ENCODE measurements at places on chromosomes 3 and 15.
A peak's percentile ranks its signal among the peaks of the same experiment; 100 is the strongest.

DNA sequence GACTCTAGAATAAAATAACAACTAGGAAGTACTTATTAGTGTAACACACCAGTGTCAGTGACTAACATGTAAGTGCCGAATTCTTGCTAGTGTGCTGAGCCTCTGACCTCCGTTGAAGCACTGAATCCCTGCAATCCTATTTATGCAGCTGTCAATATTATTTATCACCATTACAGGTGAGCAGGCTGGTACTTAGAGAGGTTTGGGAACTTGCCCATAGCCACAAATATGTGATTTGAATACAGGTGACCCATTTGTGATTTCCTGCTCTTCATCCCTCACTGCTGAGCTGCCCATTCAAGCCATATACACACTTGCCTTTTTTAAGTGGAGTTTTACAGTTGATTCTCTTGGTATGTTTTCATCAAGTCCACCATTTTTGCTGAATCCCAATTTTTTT lies 12.2 kb downstream of the EIF4E3 start:
- DNase-seq, result no peak

DNA sequence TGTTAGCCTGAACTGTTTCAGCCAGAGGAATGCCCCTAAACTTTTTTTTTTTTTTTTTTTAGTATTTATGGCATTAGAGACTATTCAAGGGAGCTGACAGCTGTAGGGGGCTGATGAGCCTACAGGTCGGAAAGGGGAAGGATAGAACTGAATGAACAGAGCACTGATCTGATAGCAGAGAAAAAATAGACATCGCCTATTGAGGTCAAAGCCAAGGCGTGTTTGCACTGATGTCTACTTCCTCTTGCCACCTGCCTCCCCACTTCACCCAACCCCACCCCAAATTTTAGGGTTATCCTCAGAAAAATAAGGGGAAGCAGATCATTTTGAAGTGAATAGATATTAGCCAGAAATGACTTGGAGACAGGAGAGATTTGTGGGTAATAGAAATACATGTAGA lies 3.0 kb upstream of the ZMAT3 start:
- DNase-seq, result no peak

- DNase-seq, result no peak
Measured at GRCh38 chr3:134597390-134597970, 53.3 kb downstream of the KY start.

DNA sequence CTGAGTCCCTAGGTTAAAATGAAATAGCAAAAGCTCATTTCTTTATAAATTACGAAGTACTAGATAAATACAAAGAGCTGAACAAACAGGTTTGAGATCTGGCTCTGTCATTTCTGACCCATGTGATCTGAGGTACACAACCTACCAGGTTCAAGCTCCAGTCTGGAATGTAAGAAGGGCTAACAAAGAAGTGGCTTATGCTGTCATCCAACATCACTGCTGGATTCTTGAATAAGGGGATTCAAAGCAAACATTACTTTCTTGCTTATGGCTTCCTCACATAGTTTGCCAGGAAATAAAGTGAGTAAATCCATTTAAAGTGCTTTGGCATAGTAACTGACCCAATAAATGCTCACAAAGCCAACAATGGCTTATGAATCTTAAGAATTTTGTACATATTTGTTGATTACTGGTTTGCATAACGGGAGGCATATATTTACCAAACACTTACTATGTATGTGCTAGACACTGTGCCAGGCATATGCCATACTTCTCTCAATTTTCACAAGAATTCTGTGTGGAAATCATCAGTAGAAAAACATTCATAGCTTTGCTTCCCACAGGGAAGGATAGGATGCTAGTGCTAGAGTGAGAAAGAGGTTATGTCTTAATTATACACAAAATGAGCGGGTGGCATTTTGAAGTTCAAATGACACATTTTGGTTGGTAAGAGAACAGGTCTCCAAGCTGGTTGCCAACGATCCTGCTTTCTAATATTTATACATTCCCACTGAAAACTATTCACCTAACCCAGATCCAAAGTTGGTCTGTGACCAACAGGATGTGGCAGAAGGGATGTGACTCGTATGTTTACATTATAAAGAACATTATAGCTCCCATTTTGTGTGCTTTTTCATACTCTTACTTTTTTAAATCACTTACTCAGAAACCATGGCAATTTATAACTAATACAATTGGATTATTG lies 38.7 kb upstream of the CSPG5 start:
- no peak for DNase-seq

DNA sequence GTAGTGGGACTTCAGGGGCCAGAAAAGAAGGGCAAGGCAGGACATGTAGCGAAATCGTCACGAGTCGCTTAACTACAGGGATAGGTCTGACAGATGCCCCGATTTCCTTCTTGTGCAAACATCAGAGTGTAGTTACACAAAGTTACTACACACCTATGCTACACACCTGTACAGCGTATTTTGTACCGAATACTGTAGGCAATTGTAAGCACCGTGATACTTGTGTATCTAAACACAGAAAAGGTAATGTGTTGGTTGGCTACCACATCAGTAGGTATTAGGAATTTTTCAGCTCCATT lies 515 bp upstream of the MTHFS start:
- no peak for DNase-seq

- DNase-seq, result no peak
Measured at GRCh38 chr3:167749209-167749608, 13.7 kb downstream of the SERPINI1 start.

- DNase-seq, result no peak
Measured at GRCh38 chr3:56764904-56765547, 36.7 kb downstream of the ARHGEF3 start.

DNA sequence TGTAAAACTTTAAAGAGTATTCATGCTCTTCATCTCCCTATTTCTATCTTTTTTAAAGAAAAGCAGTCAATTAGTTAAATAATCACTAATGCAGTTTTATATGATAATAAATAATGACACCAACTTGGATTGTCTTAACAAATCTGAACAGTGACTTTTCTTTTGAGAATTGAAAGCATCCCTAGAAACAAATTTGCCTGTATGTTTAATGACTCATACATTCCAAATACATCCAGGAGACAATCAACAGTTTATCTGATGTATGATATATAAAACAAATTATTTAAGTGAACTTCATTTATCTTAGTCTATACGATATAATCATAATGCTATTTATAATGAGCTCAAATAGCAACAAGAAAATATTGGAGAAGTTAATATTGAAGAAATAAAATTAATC lies 78.0 kb downstream of the ALCAM start:
- DNase-seq, result no peak

DNA sequence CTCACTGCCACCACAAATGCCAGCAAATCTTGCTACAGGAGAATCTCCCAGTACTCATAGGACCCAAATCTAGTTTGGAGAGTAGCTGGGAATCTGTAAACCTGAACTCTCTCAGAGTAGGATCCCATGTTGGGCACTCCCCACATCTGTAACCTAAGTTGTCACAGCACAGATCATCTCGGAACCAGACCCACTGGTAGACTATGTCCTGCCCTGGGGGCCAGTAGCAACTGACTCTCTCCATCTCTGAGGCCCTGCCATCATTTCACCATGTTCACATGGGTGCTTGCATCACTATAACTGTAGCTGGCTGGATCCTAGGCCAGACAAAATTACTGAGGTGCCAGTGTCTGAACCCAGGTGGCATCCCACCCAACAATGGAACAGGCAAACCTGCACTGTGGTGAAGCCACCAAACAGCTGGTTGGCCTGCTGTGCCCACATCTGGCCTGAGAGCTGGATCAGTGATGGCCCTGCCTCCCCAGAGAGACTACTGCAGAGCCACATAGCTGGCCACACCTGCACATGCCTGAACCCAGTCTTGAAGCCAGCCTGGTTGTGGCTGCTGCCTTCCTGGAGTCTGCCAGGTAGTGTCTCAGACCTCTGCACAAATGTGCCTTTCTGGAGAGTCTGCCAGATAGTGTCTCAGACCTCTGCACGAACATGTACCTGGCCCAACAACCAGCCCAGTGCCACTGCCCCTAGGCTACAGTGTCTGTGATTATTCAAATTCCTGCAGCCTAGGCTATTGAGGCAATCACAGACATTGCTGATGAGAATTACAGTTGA lies 82.0 kb downstream of the ISL2 start:
- DNase-seq, result no peak

DNA sequence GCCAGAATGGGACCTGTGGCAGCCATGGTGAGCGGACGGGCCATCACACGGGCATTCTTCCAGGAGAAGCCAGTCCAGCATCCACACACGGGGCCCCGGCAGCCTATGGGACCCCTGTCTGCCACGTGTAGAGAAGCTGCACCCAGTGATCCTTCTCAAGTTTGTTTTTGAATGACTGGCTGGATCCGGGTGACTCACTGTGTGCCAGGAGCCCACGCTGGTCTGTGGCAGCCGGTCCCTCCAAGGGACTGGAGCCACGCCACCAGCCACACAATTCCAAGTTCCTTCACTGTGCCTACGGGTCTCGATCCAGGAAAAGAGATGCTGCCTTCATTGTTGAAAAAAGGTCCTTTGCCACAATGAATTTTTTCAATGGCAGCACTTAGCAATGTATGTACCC lies 58.1 kb downstream of the ATP10A start:
- DNase-seq, result no peak

- peak; percentile 64 for DNase-seq
Measured at GRCh38 chr15:87733541-87733941, 523.0 kb downstream of the NTRK3 start.

GRCh38 chr15:96285729-96286254 lies 44.7 kb upstream of the NR2F2 start:
- no peak for DNase-seq

DNA sequence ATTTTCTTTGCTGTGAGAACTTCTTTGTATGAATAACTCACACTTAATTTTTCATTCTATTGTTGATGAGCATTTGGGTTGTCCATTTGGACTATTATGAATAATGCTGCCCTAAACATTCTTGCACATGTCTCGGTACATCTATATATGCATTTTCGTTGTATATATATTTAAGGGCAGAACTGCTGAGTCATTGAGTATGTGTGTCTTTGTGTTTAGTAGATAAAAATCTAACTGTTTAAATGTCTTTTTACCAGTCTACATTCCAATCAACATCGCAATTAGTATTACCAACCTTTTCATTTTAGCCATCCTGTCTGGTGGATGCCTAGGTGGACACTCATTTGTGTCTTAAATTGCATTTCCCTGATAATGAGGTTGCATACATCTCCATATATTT lies 144.4 kb downstream of the UACA start:
- DNase-seq, result no peak

GRCh38 chr3:126104028-126104635 lies 20.2 kb upstream of the SLC41A3 start:
- DNase-seq, result no peak

- DNase-seq, result no peak
Measured at GRCh38 chr15:82763361-82764116, 42.3 kb downstream of the FSD2 start.

GRCh38 chr3:53248161-53248560 lies 7.7 kb downstream of the TKT start:
- DNase-seq, result no peak

- DNase-seq, result no peak
Measured at GRCh38 chr3:133301731-133302130, 98.1 kb upstream of the BFSP2 start.

DNA sequence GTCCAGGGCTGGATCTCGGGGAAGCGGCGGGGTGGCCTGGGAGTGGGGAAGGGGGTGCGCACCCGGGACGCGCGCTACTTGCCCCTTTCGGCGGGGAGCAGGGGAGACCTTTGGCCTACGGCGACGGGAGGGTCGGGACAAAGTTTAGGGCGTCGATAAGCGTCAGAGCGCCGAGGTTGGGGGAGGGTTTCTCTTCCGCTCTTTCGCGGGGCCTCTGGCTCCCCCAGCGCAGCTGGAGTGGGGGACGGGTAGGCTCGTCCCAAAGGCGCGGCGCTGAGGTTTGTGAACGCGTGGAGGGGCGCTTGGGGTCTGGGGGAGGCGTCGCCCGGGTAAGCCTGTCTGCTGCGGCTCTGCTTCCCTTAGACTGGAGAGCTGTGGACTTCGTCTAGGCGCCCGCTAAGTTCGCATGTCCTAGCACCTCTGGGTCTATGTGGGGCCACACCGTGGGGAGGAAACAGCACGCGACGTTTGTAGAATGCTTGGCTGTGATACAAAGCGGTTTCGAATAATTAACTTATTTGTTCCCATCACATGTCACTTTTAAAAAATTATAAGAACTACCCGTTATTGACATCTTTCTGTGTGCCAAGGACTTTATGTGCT lies 527 bp downstream of the B2M start:
- no peak for DNase-seq

GRCh38 chr3:126941721-126942270 lies 41.1 kb upstream of the PLXNA1 start:
- no peak for DNase-seq

GRCh38 chr15:46442901-46443590 lies 808.2 kb downstream of the SQOR start:
- DNase-seq, result no peak

- DNase-seq, result no peak
Measured at GRCh38 chr3:152870027-152870426, 35.1 kb downstream of the P2RY1 start.

DNA sequence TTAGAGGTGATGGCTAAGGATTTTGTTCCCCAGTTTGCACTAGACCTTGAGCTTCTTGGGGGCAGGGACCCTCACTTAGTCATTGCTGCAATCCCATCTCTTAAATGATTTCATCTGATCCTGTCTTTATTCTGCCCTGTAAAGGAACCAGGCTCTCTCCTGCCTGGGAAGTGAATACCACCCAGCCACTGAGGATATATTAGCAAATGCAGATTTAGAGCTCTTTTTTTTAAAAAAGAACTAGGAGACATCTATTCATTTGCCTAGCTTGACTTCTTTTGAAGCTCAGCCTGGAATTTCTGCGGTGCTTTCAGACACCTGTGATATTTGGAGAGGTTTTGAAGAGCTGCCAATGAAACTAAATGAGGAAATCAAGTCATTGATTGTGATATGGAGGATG lies 41.8 kb downstream of the CA12 start:
- DNase-seq, result no peak

- no peak for DNase-seq
Measured at GRCh38 chr3:69178838-69179739, 56.7 kb upstream of the LMOD3 start.

DNA sequence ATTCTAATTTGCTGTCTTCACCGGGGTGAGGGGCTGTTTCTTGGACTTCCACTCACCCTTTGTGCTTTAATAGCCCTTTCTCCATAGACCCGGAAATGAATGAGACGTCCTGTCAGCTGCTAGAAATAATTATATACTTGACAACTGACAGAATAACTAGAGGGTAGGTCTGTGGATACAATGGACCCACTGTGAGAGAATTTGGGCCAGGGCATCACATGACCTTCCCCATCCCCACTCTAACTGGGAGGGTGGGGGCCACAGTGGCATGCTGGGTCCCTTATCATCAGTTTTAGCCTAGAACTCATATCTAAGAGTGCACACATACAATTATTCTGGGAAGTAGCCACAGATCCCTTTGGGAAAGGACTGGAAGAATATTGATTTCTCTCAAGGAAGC lies 25.9 kb upstream of the MINAR1 start:
- DNase-seq, result no peak

DNA sequence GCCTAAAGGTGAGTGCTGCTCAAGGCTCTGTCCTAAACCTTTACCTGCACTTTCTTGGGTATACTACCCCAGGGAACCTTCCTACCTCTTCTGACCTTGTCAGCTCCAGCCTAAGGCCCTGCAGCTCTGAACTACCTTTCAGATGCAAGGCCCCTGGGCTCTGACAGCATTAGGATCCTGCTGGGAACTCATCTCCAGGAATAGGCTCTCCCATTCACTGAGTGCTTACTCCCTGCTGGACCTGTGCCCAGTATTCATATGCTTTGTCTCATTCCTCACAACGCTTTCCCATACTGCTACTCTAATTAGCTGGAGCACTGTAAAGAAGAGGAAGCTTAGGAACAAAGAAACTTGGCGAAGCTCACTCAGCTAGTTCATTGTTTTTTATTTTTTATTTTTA lies 53.8 kb upstream of the RAB6B start:
- DNase-seq, result no peak

All from left renal pelvis (tissue), 4 donors.